ENCODE measurements at places on chromosomes 16 and 17.

- DNase-seq = no peak
Measured at GRCh38 chr16:12674071-12674470, 129.6 kb downstream of the CPPED1 start.

GRCh38 chr17:38731526-38732294 is 1.6 kb downstream of the CISD3 start:
- no peak for DNase-seq

GRCh38 chr16:65546353-65546791 is 424.5 kb upstream of the CDH11 start:
- DNase-seq = no peak

- DNase-seq = no peak
Measured at GRCh38 chr17:37847811-37848331, 76.3 kb upstream of the TBC1D3K start.

All from activated naive CD4-positive, alpha-beta T cell treated with anti-CD3 and anti-CD28 coated beads, Interleukin-2, amount 50 U/mL, for 16 hours (primary cell).